Urinary bladder (tissue), 4 donors: ENCODE measurements at places on chromosomes 2 and 18. TPM values are rescaled to one million over a fixed set of nuclear protein-coding genes. Genes with fewer than 3 reads are reported as not detected.

DNA sequence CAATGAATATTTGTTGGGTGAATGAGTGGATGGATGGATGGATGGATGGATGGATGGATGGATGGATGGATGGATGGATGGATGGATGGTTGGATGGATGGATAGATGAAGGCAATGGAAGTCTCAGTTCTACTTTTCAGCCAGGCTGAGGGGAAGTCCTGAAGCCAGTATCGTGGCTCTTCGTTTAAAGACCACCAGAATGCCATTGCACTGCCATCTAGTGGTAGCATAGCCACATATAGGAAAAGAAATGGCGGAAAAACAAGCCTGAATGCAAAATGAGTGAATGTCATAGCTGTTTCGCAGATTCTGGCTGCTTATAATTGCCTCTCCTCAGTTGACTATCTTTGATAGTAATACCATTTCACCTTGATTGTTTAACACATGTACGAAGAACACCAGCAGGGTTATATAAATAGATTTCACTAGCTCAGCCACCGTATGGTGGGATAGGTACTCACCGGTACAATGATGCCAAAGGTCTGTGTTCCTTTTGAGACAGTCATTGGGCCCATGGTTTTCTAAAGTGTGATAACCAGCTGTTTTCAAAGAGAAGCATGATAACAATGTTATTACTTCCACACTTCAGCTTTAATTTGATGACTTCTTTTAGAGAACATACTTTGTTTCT, 62.3 kb upstream of the GREB1L start:
- peak; percentile 14 for DNase-seq

DNA sequence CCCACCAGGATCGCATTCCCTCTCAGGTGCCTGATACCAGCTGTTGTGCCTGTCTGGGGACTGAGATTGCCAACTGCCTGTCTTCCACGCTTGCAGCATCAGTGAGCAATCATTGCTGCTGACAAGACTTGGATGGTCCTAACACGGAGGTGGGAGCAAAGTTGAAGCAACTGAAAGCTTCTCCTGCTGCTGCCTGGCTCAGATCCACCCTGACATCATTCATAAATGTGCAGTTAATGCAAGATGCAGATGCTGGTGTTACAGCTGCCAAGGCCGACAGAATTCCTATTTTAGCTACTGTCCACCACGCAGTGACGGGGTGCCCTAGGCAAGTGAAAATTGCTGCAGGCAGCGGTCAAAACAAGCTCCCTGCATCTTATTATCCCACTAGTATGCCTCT, 131.4 kb downstream of the VWC2L start:
- no peak for DNase-seq

- no peak for DNase-seq
Measured at GRCh38 chr2:170238776-170239175, 60.8 kb downstream of the MYO3B start.

- DNase-seq, result peak; percentile 20
Measured at GRCh38 chr18:34322365-34323289, 97.9 kb upstream of the NOL4 start.

DNA sequence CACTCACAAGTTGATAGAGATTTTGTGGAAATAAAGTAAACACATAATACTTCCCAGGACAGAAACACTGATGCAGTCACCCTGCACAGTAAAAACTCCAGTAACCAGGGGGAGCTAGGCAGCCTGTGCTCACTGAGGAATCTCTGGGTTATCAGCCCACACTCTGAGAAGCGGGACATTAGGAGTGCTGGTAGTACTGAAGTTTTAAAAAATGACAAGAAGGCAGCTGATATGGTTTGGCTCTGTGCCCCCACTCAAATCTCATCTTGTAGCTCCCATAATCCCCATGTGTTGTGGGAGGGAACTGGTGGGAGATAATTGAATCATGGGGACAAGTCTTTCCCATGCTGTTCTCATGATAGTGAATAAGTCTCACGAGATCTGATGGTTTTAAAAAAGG, 31.4 kb downstream of the KCTD1 start:
- DNase-seq, result no peak

DNA sequence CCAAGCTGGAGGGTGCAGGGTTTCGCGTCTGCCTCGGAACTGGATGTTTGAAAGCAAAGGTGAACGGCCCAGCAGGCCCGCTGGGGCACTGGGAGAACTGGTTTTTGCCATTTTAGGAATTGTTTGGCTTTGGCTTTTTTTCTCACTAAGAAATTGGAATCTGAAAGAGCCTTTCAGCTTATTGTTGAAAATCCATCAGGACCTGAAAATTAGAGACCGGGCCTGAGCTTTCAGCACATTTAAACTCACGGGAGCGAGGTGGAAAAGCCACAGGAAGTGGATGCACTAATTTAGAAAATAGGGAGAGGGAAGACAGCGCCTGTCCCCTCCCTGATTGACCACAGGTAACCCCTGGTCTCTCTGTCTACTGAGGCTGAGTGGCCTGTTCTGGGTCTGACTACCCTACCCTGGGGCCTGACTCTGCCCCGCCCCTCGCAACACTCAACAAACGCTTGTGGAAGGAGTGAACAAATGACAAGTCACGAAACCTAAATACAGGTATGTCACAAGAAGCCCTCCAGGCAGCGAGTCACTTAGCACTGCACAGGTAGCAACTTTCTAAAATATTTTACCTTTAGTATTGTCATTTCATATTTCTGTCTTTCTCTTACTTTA, 100.3 kb upstream of the MBOAT2 start:
- DNase-seq, result no peak

GRCh38 chr2:118836411-118836930, 11.0 kb downstream of the EN1 start:
- DNase-seq, result no peak

DNA sequence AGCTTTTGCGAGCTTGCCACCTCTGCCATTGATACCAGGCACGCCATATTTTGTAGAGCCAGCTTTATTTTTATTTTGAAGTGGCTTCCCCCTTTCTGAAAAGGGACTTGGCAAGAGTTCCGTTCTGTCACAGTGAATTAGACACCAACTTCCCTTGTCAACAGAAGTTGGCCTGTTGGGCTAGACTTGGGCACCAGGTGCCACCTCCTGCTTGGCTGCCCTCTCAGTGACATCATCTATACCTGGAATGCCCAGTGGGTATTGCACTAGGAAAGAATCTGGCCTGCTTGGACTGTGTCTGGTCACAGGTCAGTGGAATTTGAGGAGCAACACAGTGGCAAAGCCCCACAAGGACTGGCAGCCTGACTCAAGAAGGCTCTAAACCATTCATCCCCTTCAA, 101.0 kb downstream of the BCL2L11 start:
- no peak for DNase-seq

DNA sequence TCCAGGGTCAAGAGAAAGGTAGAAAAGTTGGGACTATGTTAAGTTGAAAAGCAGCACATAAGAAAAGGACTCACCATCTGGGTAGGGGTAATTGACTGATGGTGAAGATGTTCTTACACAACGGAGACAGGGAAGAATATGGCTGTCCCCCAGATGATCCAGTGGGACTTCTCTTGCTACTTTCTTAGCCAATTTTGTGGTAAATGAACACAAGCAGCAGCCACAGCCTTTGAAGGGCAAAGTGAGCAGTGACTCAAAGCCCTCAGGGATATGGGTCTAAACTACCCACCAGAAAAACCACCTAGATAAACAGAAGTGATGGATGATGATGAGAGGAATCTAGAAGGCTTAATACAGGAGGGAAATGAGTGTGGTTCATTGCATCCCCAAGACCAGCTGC, 65.8 kb upstream of the SLC9A2 start:
- no peak for DNase-seq

DNA sequence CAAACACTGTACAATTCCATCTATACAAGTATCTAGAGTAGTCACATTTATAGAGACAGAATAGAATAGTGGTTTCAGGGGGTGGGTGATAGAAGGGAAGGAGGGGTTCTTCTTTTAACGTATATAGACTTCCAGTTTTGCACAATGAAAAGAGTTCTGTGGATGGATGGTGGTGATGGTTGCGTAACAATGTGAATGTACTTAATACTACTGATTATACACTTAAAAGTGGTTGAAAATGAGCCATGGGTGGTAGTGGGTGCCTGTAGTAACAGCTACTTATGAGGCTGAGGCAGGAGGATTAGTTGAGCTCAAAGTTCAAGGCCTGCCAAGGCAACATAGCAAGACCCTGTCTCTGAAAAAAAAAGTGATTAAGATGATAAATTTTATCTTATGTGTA, 85.8 kb downstream of the SETBP1 start:
- no peak for DNase-seq

GRCh38 chr2:149145314-149146295, 107.1 kb downstream of the LYPD6B start:
- no peak for DNase-seq

GRCh38 chr2:18959952-18960717, 370.8 kb upstream of the NT5C1B start:
- DNase-seq, result no peak

- no peak for DNase-seq
Measured at GRCh38 chr18:11367351-11367750, 218.0 kb upstream of the PIEZO2 start.

DNA sequence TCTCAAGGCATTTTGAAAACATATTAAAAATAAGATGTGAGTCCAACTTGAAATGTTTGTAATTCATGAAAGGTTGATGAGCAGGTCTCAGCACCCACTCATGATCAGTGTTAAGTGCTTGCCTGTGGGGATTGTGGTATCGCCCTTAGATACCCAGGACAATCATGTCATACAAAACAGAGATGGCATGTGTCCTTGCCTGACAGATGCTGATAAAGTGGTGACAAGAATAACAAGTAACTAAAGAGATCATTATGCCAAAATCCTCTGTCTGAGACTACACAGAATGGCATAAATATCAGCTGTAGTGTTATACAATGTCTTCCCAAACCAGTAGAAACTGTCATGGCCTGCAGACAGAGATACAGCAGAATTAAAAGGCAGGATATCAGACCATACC, 930.3 kb downstream of the SUCLG1 start:
- no peak for DNase-seq

GRCh38 chr2:150320608-150321007, 166.9 kb downstream of the RND3 start:
- DNase-seq, result no peak

DNA sequence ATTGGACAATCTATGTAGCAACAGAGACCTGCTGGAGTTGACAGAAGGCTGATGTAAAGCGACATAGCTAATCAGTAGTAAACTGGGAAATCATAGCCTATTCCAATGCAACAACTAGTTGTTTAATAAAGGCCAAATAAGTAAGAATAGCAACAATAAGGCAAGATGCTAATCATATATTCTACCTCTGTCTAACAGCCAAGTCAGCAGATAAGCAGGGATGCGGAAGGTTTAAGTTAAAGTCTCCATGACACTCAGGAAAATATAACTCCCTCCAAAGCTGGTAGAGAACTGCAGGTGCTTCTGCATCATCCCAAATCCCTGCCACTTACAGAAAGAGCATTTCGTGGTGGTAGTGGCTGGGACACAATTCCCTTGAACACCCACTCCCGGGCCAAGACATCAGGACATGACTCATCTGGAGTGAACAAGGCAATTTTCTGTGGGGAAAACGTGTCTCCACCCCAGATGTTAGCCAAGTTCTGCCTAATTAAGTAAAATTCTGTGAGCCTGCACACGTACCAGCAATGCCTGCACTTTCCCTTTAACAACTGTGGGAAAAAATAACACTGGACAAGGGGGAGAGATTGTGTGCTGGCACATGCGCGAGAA, 413.6 kb upstream of the ID2 start:
- no peak for DNase-seq

- no peak for DNase-seq
Measured at GRCh38 chr2:160411167-160411566, 82.4 kb downstream of the RBMS1 start.

DNA sequence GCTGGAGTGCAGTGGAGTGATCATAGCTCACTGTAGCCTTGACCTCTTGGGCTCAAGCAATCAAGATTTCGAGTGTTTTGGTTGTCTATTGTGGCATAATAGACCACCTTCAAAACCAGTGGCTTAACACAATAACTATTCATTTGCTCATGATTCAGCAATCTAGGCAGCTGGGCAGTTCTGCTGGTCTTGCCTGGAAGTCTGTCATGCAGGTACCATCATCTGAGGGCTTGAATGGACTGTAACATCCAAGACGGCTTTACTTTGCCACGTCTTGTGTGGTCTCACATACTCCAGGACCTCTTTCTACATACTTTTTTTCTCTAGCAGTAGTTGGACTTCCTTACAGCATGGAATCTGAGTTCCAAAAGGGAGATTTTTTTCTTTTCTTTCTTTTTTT, 13.2 kb upstream of the ANKRD29 start:
- no peak for DNase-seq

- no peak for DNase-seq
Measured at GRCh38 chr2:100321866-100322820, at the start of gene LONRF2. TSS of gene LONRF2 (minus strand) at chr2:100322501. CDS start at chr2:100322093, 408 bp downstream.

The MRPS9 gene
- polyA plus RNA-seq, result 27.0 TPM

The SCTR gene
- not detected for polyA plus RNA-seq

The RIOK3 gene
- 43.4 TPM for polyA plus RNA-seq

The CCDC68 gene
- polyA plus RNA-seq, result 5.5 TPM

The MAIP1 gene
- polyA plus RNA-seq, result 18.5 TPM

The ID2 gene
- polyA plus RNA-seq, result 191 TPM

The HNMT gene
- 44.7 TPM for polyA plus RNA-seq

The ATOH8 gene
- polyA plus RNA-seq, result 49.2 TPM

The TRABD2A gene
- polyA plus RNA-seq, result 0.61 TPM

The HIBCH gene
- 23.1 TPM for polyA plus RNA-seq
